NK-92 treated with Interleukin-12 subunit alpha and Interleukin-12 subunit beta, amount 100 ng/mL, for 24 hours (cell line): ENCODE measurements at places on chromosomes 13 and 19.

DNA sequence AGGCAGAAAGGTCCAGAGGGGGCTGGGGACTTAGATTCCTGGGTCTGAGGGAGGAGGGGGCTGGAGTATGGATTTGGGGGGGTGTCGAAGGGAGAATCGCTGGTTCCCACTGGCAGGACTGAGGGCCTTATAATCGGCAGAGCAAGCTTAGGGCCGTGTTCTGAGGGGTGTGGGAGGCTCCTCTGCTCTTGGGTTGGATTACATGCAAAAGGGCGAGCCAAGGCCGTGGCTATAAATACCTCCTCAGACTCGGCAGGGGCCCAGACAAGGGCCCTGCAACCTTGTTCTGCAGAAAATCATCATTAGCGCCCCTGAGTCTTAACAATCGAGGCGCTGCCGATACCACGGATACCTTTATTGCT lies 707 bp upstream of the MAMSTR start:
- DNase-seq = no peak

DNA sequence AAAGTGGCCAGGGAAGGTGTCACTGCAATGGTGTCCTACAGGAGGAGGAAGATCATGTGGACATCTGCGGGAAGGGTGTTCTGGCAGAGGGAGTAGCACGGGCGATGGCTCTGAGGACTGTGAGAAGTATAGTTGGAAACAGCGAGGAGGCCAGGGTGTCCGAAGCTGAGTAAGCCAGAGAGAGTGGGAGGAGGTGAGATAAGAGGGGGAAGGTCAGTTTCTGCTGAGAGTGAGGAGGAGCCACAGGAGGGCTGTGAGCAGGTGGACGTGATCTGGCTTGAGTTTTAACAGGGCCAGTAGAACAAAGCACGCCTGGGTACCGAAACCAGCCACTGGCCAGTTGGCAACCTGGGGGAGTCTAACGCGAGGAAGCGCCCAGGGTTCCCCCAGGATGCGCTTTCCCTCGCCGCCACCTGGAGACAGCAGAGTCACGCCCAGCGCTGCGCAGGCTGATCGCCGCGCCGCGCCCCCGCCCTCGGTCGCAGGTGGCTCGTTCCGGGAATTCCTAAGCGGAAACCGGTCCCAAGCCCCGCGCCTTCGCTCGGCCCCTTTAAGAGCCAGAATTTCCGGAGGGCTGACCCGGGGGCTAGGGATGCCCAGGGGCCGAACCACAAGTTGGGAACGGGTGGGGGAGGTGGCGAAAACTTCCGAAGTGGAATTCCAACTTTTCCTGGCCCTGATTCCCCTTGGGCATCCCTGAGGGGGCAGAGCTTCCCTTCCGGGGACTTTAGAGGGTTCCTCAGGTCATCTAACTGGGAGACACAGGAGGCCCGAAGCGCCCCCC lies 1.1 kb upstream of the LSR start:
- no peak for DNase-seq

- DNase-seq = no peak
These were observed 5.4 kb downstream of the DIAPH3 start for GRCh38 chr13:60158321-60158801.

GRCh38 chr19:1407528-1408299 lies at the start of gene DAZAP1:
Gene DAZAP1, plus strand, starts transcription at chr19:1407586. Its CDS starts 188 bp downstream, at chr19:1407774.
- DNase-seq = no peak

DNA sequence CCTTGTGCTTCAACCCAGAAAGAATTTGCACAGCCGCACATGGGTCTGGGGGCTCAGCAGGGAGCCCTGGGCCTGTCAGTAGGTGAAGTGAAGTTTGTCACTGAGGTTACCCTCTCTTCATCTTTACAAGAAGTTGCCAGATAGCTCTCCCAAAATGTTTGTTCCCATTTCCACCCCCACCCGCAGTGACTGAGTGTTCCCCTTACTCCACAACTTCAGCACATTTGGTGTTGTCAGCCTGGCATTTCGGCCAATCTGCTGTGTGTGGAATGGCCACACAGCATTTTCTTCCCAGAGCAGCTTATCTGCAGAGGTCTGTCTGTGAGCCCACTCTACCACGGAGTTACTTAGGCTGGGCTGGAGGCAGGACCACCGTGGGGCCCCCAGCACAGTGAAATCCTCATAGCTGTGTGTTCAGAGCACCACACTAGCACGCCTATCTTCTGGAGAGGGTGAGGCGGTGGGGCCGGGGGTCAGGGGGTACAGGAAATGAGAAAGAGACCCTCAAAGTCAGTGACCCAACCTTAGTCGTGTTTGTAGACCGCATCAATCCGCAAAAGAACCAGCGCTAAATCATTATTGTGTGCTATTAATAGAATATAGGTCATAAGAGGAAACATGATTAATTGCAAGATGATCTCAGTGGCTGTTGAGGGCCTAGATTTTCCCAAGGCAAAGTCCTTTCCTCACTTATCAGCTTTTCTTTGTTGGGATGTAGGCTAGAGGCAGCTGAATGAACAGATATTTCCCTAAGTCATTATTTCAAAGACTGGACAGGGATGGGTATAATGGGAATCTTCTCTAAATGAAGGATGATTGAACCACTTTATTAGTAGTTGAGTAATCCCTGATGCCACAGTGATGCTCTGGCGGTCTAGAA lies 116.0 kb downstream of the SIPA1L3 start:
- DNase-seq = no peak

DNA sequence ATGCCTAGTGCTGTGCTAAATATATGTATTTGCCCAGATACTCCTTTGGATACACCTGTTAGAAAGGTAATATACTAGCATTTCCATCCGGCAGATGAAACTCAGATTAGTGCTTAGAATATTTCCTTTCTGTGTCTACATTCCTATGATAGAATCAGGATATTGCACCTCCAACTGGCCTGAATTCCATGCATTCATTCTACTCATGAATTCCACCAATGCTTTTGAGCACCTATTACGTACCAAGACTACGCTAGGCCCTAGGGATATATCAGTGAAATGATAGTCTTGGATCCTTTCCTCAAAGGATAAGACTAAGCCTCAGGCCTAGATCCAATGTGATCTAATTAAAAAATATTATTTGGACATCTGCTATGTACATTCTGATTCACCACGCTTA lies 223.8 kb upstream of the SERP2 start:
- no peak for DNase-seq

GRCh38 chr13:46753137-46753536 lies 43.8 kb downstream of the ESD start:
- no peak for DNase-seq
